ENCODE measurements at places on chromosomes 3 and 15.
A peak's percentile ranks its signal among the peaks of the same experiment; 100 is the strongest.

DNA sequence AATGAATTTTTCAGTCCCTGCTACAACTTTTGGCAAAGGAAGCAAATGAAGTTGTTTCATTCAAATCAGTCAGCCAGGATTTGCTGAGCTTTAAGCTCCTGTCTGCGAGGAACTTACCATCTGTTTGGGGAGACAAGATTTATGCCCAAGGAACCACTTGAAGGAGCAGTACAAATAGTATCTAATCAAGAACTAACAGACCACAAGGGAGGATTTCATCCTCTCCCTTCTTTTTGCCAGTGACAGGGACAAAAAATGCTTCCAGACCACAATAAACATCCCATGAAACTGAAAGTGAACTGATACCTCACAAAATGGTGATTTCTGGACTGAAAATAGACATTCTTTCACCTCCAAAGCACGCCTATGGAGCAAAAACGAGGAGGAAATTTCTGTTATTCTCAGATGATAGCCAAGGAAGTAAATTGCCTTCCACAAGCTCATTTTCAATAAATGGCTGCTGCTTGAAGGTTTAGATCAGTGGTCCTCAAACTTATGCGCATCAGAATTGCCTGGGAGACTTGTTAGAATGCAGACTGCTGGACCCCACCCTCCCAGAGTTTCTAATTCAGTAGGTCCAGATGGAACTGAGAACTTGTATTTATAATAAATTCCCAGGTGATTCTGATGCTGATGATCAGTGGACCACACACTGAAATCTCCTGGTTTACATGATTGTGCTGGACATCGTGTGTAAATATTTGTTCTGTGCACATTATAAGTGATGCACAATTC, 202.4 kb upstream of the GADL1 start:
- DNase-seq = no peak

DNA sequence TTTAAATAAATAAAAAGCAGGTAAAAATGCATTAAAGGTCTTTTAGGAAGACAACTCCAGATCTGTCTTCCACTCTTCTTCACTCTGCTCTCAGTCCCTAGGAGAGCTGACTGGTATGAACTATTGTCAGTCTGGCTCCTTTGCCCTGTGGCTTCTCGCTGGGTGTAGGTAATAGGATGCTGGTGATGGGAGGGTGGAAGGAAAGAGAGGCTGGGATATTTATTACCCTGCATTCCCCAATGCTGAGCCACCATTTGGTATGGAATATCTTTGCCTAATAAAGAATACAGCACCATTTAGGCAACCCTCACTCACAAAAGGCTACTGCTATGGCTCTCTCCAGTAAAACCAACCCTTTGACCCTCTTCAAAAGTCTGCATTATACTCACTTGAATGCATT, 326.9 kb downstream of the CNTN3 start:
- DNase-seq = no peak

DNA sequence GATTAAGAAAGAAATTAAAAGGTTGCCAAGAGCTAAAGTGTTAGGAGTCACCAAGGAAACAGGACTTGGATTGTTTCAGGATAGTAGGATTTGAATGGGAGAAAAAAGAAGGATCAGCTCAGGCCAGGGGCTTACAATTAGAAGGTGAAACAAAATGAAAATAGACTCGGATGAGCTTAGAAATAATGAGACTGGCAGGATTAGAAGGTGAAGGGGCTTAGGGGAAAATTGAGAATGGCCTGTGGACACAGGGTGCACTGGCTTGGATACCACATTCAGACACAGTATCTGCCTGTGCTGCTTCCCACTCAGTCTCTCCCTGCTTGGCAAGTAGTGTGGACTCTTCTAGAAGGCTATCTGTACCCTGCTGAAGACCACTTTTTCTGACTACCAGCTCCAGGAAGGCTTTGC, 206.1 kb upstream of the ATP10A start:
- DNase-seq = no peak

- no peak for DNase-seq
Measured at GRCh38 chr3:99918715-99919114, 101.1 kb downstream of the CMSS1 start.

DNA sequence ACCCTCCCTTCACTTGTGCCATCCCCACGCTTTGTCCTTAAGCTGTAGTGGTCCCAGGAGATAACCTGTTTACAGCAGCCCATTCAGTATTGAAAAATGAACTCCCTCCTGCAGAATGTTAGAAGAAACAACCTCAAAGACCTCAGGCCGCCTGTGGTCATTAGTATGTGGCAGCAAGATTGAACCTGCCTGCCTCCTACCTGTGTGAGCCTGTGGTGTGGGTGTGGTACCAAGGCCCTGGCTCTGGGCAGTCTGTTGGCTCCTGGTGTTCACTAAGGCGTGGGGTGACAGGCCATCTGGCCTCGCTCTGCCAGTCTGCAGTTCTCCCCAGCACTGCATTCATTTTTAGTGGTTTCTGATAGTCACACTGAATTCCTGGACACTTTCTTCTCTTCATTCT, 21.0 kb downstream of the LSM3 start:
- no peak for DNase-seq

- no peak for DNase-seq
Measured at GRCh38 chr15:59968314-59968713, 35.8 kb upstream of the FOXB1 start.

- DNase-seq = peak; percentile 31
Measured at GRCh38 chr15:80550908-80551260, 144.2 kb upstream of the ABHD17C start.

- no peak for DNase-seq
Measured at GRCh38 chr3:13111873-13112520, 38.8 kb upstream of the IQSEC1 start.

GRCh38 chr3:180420016-180420415, 181.9 kb upstream of the TTC14 start:
- no peak for DNase-seq

All from fibroblast of the conjunctiva (primary cell).